ENCODE measurements at places on chromosomes 11 and 22.

- DNase-seq = no peak
Observed at GRCh38 chr11:125154378-125155099, 10.0 kb upstream of the PKNOX2 start.

GRCh38 chr11:66858186-66858938 lies 1.5 kb downstream of the LRFN4 start:
- DNase-seq = no peak

- DNase-seq = no peak
Observed at GRCh38 chr11:39209981-39210380, 2249.5 kb downstream of the LRRC4C start.

DNA sequence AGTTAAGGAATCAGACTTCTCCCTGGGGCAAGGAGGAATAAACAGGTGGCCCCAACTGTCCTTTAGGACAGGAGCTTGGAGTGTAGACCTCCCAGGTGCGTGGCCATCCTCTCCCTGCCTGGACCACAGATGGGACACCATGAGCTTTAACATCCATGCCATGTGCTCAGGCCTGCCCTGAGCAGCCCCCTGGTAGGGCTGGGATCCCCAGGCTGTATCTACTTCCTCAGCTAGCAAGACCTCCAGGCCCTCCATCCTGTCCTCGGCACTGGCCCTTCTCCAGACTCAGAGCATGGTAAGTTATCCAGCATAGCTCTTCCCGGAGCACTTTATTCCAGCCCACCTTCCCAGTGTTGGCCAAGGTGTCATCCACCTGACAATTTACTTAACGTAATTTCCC lies 5.7 kb downstream of the CD6 start:
- DNase-seq = no peak

DNA sequence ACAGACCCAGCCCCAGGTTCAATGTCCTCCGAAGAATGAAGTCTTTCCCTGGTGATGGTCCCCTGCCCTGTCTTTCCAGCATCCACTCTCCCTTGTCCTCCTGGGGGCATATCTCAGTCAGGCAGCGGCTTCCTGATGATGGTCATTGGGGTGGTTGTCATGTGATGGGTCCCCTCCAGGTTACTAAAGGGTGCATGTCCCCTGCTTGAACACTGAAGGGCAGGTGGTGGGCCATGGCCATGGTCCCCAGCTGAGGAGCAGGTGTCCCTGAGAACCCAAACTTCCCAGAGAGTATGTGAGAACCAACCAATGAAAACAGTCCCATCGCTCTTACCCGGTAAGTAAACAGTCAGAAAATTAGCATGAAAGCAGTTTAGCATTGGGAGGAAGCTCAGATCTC lies 14.1 kb downstream of the APOL1 start:
- no peak for DNase-seq

GRCh38 chr22:41526226-41526829 lies 17.9 kb downstream of the POLR3H start:
- no peak for DNase-seq

GRCh38 chr11:8477151-8477550 lies 116.9 kb downstream of the STK33 start:
- no peak for DNase-seq

- DNase-seq = no peak
Observed at GRCh38 chr11:8101421-8101820, 20.4 kb downstream of the TUB start.

GRCh38 chr11:75475767-75476650 lies 43.0 kb upstream of the KLHL35 start:
- no peak for DNase-seq

DNA sequence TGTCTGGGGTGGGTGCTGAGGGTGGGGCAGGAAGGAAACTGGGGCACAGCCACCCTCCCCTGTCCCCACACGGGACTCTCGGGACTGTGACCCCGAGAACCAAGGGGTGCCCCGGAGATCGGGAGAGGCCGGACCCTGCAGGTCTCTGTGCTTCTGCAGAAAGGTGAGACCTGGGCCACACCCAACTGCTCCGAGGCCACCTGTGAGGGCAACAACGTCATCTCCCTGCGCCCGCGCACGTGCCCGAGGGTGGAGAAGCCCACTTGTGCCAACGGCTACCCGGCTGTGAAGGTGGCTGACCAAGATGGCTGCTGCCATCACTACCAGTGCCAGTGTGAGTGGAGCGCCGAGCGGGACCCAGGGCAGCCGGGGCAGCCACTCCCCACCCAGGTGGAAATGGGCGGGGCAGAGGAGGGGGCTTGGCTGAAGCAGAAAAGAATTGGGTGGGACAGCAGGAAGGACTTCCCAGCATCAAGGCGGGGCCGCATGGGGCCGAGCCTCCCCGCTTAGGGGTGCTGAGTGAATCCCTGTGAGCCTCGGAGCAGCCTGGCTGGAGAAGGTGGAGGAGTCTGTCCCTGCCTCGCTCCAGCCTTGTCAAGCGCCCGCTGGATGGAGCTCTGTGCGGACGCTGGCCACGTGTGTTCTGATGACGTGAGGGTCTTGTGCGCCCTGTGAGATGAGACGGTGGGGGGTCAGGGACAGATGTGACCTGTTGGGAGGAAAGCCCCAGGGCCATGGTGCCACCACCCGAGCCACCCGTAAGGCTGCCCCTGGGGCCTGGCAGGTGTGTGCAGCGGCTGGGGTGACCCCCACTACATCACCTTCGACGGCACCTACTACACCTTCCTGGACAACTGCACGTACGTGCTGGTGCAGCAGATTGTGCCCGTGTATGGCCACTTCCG lies 29.3 kb upstream of the MUC5B start:
- no peak for DNase-seq

GRCh38 chr11:83773950-83774880 lies 488.0 kb upstream of the CCDC90B start:
- no peak for DNase-seq

DNA sequence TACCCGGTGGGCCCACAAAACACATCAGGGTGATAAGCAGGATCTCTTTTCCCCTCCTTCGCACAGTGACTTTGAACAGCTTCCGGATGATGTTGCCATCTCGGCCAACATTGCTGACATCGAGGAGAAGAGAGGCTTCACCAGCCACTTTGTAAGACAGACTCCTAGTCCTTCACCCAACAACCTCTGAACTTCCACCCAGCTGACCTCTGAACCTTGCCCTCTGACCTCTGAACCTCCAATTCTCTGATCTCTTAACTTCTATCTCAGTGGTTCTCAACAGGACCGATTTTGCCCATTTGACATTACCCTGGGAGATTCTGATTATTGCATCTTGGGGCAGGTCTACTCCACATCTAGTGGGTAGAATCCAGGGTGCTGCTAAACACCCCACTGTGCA lies 3.2 kb downstream of the NCF4 start:
- DNase-seq = no peak

DNA sequence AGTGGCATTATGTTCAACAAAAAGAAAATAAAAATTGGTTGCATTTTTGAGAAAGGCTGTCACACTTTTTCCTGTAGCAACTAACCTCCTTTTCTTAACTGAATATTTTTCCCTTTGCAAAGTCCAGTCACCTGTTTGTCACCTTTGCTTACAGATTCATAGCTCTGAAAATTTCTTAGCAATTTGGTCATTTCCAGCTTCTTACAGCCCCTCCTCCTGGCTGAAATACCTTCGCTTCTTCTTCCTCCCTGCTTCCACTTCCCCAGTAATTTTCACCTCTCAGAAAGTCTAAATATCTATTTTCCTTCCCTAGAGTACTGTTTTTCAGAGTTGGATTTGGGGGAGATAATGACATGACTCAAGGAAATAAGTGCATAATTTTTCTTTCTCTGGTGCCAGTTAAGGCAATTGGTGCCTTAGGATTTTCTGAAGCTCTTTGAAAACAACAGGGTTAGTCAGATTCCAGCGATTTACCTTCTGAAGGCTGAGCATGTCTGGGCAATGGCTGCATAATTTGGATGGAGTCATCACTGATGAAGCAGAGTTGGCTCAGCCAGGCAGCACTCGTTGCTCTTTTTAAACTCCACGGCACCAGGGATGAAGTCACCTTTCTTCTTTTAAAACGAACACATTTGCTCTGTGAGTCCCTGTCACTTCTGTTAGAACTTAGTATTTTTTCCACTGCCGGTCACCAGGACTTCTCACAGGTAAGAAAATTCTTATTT lies 62.1 kb upstream of the AMOTL1 start:
- DNase-seq = no peak

DNA sequence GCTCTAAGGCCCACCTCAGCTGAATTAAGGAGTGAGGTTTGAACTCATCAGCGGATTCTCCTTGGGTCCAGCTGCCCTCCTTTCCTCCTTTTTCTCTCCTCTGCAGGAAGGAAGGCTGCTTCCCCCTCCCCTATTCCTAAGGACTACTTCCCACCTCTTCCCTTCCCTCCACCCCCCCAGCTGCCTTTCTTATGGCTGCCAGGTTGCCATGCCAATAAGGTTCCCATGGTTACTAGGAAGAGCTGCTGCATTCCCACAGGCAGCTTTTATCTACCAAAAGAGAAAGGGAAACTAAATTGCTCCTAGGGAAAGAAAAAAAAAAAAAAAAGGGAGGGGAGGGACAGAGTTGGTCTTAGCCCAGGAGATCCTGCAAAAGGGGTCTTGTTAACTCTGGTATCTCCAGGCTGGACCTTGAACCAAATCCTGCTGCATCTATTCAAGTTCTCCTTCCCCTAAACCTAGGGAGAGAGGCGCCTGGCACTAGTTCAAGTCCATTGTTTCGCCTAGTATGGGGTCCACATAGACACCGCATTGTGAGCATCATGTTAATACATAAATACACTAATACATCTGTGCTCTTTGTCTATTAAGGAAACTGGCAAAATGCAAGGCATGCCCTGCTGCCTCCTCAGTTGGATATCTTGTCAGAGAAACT lies 21.2 kb upstream of the FEZ1 start:
- no peak for DNase-seq

DNA sequence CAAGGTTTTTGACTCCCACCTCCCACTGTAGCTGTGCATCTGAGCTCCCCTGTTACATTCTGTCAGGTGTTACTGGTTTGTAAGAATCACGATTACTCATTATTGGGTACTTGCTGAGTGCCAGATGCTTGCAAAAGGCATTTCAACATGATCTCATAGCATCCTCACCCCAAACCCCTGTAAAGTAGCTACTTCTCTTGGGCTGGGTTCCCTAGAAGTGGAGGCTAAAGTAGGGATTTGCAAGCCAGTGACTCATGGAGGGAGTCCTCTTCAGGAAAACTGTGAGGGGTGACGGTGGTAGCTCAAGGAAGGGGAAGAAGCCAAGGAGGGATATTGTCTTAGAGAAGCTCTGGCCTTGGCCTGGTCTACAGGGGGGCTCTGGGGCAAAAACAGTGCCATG lies 78.6 kb downstream of the TIMP3 start:
- DNase-seq = no peak

- no peak for DNase-seq
Observed at GRCh38 chr11:70155386-70155785, 47.7 kb upstream of the FADD start.

GRCh38 chr22:20037419-20037818 lies 16.5 kb downstream of the TANGO2 start:
- DNase-seq = no peak

GRCh38 chr11:23540101-23540561 lies 679.9 kb upstream of the CCDC179 start:
- DNase-seq = no peak

DNA sequence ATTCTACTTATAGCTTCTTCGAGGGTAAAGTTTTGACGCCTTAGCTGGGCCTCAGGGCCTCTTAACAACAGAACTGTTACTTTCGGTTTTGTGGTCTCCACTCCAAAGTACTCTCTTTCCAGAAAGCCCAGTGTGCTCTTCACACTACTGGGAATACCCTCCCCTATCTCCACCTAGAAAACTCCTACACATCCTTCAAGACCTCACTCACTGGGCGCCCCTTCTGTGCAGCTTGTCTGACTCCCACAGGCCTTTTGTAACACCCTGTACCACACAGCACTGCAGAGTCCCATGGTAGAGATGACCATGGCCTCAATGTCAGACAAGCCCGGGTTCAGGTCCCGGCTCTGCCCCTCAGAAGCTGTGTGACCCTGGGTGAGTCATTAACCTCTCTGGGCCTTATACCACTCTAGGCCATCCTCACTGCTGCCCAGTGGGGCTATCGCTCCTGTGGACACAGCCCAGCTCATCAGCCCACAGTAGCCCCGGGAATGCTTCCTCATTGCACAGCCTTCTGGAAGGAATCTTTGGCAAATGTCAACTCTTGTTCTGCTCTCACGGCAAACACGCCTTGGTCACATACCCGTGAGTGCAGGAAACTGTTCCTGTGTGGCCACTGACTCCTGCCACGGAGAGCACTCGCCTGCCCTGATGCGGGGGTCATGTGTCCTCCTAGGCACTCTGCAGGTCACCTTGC lies 51.4 kb downstream of the SHISAL1 start:
- DNase-seq = no peak
